ENCODE measurements at places on chromosomes 11 and 22. TPM values are rescaled to one million over a fixed set of nuclear protein-coding genes. Genes with fewer than 3 reads are reported as not detected.

Gene OR52I2
- not detected for total RNA-seq

Gene SDHD
- 24.8 TPM for total RNA-seq

Gene NFAM1
- 0.38 TPM for total RNA-seq

Gene TMPRSS6
- total RNA-seq, result 0.39 TPM

Gene MISFA
- total RNA-seq, result 0.56 TPM

Gene WNT11
- 1.2 TPM for total RNA-seq

Gene MTCH2
- total RNA-seq, result 12.7 TPM

GRCh38 chr22:50601669-50602337 is 1.2 kb downstream of the MAPK8IP2 start:
- no peak for DNase-seq

GRCh38 chr22:47014636-47015345 is 252.3 kb downstream of the TBC1D22A start:
- DNase-seq, result no peak

DNA sequence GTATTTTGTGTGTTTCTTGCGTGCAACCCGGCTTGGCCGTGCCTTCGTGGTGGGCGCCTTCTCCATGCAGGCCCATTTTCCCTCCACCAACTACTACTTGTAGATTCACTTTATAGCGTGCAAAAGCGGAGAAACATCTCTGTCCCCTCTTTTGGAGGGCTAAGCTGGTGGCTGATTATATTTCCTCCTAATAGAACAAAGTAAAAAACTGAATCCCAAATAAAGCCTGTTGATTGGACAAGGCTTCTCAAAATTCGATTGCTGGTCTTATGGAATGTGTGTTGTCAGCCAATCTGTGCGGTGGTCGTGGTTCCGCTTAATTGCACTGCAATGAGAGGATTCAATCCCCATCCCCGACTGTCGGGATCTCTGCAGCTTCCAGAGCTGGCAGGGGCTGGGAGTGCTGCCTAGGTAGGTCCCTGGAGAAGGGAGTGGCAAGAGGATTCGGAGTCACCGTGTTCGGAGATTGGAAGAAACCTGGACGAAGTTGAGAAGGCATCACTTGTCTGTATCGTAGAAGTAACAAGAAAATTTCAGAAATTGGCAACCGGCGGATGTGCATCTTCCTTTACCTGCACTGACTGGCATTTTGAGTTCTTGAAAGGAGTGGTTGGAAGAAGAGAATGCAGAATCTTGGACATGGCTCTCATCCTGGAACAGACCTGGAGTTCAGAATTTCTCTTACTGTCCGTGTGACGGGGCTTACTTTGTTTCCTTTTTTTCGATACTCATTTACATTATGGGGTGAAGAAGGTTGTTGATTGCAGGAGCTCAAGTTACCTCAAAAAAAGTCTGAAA is 1.1 kb downstream of the HMGXB4 start:
- peak; percentile 24 for DNase-seq

GRCh38 chr11:109425554-109425953 is 3.6 kb downstream of the C11orf87 start:
- no peak for DNase-seq

DNA sequence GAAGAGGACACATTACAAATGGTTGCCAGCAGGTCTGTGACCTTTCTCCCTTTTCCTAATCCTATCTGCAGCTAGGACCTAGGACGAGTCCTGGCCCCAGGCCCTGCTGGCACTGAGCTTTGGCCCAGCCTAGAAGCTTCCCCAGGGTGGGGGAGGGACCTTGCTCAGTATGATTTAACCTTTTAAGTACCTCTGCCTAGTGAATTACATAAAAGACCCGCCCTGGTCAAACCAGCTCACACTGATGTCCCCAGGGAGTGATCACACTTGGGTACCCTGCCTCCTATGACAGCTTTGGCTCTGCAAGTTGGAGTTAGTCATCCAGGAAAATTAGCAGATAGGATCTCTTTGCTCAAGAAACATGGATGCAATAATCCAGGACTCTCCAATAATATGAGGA is 21.9 kb downstream of the ASCC2 start:
- DNase-seq, result no peak

GRCh38 chr11:108486331-108486730 is 11.9 kb downstream of the POGLUT3 start:
- DNase-seq, result no peak

DNA sequence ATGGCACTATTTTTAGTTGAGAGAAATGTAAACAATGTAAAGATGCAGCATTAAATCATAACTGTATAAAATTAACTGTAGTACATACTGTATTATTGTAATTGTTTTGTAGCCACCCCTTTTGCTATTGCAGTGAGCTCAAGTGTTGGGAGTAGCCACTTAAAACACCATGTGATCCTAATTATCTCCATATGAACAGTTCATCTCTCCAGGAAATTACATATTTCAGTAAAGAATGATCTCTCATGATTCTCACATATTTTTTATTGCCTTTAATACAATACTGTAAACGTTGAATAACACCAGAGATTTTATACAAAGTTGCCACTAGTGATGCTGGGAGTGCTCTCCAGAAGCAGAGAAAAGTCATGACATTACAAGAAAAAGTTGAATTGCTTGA is 1768.6 kb downstream of the LRRC4C start:
- DNase-seq, result no peak

DNA sequence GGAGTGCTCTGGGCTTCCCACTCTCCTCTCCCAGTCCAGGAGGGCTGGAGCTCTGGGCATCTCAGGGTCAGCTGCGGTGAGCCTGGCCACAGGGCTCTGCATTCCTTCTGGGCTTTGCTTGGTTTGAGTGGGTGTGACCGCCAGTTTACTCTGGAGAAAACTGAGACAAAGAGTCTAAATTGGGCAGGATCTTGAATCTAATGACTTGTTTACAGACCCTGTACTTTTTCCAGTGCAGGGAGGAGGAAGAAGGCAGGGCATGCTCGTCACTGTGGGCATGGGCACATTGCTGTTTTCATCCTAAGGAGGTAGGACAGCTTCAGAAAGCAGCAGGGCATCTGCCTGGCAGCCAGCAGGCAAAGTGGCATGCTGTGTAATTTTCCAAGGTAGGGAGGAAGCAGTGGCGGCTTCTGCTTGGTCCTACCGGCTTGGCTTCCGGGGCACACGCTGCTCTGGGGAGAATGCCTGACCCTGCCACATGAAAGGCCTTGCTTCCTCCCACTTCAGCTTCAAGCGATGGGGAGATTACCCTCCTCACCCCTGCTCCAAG is 22.9 kb downstream of the FLI1 start:
- no peak for DNase-seq

DNA sequence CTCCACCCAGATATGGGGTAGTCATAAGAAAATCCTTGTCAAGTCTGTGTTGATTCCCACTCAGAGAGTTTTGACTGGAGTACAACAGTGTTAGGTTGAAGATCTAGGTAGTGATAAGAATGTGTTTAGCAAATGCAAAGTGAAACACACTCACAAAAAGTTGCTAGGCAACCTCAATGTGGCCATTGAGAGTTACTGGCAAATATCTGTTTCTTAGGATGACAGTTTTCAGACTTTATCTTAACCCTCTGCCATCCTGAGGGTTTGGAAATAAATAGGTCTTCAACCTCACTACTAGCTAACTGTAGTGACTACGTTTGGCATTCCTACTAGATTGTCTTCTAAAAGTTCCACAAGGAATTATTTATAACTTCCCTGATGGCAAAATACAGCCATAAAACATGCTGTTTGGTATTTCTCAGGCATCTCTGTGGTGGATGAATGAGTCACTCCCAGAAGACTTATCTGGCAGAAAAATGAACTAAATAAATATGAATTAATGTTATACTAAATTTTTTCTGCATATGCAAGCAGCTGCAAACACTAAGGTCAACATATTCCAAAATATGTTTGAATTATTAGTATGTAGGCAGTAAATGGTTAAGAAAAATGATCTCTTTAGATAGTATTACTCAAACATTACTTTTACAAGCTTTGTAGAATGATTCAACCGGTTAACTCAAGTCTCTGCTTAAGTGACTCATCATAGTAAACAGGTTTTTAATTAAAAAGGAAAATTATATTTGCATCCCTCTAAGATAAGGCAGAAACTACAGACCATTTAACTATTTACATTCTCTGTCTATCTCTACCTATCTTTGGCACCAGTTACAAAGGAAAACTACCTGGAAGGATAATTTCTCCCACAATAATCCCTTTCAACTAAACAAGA is 17.1 kb upstream of the SYTL2 start:
- DNase-seq, result no peak

- DNase-seq, result no peak
Measured at GRCh38 chr11:1475841-1476240, 10.7 kb downstream of the MOB2 start.

DNA sequence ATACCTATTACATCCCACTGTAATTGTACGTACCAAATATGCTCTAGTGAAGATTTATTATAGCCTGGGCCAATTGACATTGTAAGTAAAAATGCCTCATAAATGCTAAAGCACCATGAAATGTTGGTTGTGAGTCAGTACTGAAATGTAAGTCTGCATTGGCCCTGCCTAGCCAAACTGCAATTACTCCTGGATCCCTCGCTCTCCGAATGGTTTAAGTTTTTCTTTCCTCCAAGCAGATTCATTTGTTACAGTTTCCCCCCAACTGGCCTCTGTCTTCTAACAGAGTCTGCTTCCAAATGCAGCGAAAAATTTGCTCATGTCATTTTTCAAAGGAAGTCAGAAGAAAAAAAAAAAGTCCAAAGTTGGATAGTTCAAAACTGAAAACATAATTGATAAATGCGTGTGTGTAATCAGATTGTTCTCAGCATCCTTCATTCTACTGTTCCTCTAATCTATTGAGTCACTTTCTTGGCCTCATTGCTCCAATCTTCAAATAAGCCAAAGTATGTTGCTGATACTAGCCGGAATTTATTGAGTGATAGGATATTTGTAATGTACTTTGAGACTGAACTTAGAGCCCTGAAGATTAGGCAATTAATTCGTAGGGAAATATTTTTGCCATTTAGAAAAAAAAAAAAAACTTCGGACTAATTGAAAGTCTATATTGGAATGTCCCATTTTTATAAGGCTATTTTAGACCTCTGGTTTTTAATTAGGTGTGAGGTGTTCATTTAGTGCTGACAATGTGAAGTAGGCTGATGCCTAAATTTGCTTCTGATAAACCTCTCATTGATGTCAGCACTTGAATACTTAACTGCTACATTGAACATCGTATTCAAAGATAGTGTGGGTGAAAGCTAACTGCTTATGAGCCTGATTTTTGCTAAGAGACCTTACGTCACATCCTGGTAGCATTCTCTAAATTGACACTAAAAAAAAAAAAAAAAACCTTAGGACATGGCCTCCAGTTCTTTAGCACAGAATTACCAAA is 93.4 kb downstream of the WT1 start:
- no peak for DNase-seq

- no peak for DNase-seq
Measured at GRCh38 chr11:125401746-125402145, 94.3 kb downstream of the FEZ1 start.

DNA sequence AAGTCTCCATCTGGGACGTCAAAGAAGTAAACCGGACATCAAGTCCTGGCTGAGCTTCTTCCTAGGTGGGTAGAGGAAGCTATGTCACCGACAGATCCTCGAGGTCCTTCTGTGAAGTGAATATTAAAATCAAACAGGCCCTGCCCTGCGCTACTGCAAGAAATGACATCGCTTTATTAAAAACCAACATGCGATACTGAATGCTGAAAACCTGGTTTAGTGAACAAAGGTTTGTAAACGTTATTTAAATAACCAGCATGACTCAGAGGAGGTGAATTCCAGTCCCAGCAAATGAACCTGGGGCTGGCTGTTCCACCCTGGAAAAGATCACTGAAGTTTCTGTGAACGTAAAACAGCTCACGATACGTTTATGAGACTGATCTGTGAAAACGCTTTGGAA is 645 bp downstream of the RTCB start:
- DNase-seq, result no peak

GRCh38 chr22:20024225-20024624 is 3.3 kb downstream of the TANGO2 start:
- no peak for DNase-seq

DNA sequence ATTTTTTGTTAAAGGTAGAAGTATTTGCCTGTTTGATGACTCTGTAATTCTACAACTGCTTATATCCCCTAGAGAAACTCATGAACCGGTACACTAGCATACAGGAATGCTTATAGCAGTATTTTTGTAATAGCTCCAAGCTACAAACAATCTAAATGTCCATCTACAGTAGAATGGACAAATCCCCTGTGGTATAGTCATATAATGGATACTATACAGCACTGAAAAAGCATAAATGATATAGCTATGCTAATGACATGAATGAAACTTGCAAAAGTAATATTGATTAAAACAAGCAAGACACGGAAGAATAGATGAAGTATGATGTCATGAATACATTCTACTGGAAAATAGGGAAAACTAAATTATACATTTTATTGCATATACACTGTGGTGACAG is 142.9 kb downstream of the CEP164 start:
- no peak for DNase-seq

All from CD4-positive, alpha-beta T cell (primary cell).